ENCODE measurements at places on chromosomes 3 and 15.

- no peak for DNase-seq
Observed at GRCh38 chr15:92681141-92681631, 25.6 kb upstream of the FAM174B start.

- no peak for DNase-seq
Observed at GRCh38 chr3:132804498-132804897, 82.3 kb upstream of the NPHP3 start.

GRCh38 chr15:91921188-91921842 is 67.8 kb downstream of the SLCO3A1 start:
- no peak for DNase-seq

GRCh38 chr3:72947715-72948490 is 48.7 kb upstream of the PPP4R2 start:
- no peak for DNase-seq

GRCh38 chr3:187305881-187306280 is 14.3 kb upstream of the MASP1 start:
- DNase-seq, result no peak
